BJ (cell line): ENCODE measurements at places on chromosomes 1 and 21.
A peak's percentile ranks its signal among the peaks of the same experiment; 100 is the strongest.

GRCh38 chr21:41361786-41362604, at the start of gene MX2:
TSS of gene MX2 (plus strand) at chr21:41362027. CDS start at chr21:41376907, 14,880 bp downstream.
- peak; percentile 74 for DNase-seq

DNA sequence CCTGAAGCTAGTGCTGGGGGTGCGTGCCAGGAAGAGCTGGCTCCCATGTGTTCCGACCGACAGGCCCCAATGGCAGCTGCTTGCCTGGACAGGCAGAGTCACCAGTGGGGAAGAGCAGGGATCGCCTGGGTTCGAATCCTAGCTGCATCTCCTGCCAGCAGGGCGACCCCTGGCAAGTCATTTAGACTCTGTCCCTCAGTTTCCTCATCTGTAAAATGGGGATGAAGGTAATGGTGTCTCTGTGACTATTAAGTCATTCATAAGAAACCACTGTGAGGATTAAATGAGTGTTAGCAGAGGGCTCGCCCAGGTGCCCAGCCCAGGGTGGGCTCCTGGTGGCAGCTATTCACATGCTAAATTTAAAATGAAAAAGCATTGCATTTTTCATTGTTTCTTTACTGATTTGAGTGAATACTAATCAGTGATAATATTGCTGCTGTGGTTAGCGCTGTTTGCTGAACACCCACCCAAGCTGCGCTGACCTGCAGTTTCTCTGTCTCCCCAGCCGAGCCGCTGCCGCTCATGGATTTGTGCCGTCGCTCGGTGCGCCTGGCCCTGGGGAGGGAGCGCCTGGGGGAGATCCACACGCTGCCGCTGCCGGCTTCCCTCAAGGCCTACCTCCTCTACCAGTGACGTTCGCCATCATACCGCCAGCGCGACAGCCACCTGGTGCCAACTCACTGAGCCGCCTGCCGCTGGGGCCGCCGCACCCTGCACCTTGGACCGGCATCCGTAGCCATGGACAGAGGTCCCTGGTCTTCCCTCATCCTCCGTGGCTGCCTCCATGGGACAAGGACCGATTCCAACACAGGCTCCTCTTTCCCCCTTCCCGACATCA, 74.5 kb downstream of the SPSB1 start:
- DNase-seq: no peak

DNA sequence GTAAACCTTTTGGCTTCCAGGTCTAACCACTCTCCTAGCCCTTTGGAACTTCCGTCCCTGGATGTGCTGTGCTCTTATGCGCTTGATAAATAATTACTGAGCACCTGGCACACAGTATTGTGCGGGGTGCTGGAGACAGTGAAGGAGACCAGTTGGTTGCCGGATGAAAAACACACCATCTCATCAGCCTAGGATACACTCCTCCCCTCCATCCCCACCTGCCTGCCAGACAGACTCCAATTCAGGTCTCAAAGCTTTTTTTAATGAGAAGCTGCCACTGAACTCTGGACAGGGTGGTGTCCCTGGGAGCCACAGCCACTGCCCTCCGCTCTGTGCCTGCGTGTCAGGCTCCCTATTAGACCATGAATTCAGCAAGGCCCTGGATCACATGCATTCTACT, 9.2 kb downstream of the GNB1 start:
- no peak for DNase-seq

- no peak for DNase-seq
Observed at GRCh38 chr1:29682919-29683295, 446.6 kb downstream of the PTPRU start.

DNA sequence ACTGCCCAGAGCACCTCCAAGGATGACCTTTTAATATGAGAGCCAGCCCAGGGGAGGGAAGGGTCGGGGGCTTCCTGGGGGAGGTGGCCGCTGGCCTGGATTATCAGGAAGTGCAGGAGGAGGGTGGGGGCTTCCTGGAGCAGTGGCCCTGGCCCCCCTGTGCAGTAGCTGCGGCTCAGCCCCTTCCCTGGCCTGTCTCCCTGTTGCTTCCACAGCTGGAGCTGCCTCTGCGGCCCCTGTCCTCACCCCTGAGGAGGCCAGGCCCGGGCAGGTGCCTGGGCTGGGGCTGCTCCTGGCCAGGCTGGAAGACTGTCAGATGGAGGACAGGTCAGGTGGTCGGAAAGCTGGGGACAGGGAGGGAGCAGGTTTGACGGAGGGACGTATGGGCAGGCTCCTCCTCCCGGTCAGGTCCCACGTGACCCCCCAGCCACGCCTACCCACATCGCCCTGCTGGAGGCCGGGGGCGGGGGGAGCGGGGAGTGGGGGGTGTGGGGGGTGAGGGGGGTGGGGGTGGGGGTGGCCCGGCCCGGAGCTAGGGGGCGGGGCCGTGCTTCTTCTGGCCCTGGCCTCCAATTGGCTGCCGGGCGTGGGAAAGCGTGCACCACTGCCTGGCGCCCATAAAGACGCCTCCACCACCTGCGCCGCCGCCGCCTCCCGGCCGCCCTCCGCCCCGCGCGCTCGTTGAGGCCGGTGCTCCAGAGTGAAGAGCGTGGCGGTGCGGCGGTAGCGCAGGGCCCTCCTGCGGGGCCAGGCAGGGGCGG, 10.2 kb upstream of the TNFRSF14 start:
- no peak for DNase-seq

DNA sequence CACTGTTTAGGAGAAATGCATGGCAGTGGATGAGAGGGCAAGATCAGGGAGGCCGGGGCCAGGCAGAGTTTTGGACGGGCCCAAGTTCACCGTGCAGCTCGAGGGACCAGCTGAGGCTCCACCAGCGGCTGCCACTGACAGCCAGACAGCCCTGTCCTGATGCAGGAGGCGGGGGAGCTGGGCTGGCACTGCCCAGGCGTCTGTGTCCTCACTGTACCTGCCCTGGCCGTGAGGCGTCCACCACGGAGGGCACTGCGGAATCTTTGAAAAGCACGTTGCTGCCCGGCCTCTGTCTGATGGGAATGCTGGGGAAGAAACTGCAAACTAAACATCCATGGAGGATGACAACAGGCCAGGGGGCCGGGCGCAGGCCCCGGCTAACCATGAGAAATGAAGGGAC, 35.5 kb downstream of the VPS26C start:
- no peak for DNase-seq

- no peak for DNase-seq
Observed at GRCh38 chr1:154863315-154864174, 6.5 kb downstream of the KCNN3 start.

- DNase-seq: no peak
Observed at GRCh38 chr1:222373216-222373615, 174.7 kb downstream of the HHIPL2 start.

- DNase-seq: no peak
Observed at GRCh38 chr1:163537809-163538208, 216.1 kb downstream of the NUF2 start.

GRCh38 chr1:212205843-212206242, 79.4 kb upstream of the PPP2R5A start:
- no peak for DNase-seq

- no peak for DNase-seq
Observed at GRCh38 chr1:30664103-30664755, 59.2 kb downstream of the MATN1 start.

DNA sequence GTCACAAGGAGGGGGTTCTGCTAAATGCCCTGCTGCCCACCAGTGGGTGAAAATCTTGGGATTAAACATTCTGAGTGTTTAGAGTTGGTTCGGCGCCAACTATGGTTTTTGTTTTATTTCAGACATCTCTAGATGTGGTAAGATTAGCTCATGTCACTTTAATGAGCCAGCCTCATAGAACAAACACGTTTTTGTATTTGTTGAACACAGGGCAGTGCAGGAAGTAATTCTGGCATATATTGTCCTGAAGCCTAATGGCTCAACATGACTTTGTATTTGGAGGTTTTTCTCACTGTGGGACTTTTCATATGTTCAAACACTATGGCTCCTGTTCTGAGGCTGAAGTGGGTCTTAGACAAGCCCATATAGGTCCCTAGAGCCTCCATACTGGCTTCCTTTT, 107.8 kb downstream of the NGF start:
- no peak for DNase-seq

DNA sequence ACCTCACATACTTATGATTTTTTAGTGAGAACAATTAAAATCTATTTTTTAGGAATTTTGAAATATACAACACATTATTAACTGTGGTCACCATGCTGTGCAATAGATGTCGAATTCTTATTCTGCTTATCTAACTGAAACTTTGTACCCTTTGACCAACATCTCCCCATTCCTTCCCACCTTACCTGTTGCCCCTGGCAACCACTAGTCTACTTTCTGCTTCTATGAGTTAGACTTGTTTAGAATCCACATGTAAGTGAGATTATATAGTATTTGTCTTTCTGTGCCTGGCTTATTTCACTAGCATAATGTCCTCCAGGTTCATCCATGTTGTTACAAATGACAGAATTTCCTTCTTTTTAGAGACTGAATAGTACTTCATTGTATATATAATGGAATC, 168.3 kb downstream of the LBR start:
- no peak for DNase-seq

GRCh38 chr1:178937695-178938094, 66.8 kb upstream of the ANGPTL1 start:
- DNase-seq: no peak

- DNase-seq: no peak
Observed at GRCh38 chr1:17755120-17755519, at the start of gene ACTL8. TSS of gene ACTL8 (plus strand) at chr1:17755333. CDS start at chr1:17823009, 67,676 bp downstream.

DNA sequence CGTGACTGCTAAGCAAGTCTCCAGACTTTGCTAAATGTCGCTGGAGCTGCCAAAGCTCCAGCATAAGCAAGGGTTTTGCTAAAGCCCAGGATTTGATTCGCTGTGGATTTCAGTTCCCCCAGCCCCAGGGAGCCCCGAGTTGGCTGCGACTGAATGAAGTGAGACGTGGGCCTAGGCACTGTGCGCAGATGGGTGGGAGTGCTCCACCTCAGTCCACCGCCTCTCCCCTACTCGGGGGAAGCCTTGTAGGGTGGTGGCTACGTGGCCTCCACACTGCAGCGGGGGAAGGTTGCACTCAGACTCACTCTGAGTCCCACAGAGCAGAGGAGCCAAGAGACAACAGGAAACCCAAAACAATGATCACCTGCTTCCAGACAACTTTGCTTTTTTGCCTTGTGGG, 397.8 kb upstream of the VAMP3 start:
- no peak for DNase-seq

DNA sequence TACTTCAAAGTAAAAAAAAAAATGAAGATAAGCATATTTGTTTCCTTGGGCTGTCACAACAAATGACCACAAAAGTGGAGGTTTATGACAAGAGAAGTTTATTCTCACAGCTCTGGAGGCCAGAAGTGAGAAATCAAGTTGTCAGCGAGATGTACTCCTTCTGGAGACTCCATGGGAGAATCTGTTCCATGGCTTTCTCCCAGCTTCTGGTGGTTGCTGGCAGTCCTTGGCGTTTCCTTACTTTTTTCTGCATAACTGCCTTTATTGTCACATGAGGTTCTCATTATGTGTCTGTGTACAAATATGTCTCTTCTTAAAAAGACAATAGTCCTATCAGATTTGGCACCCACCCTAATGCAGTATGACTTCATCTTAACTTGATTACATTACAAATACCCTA, 398.3 kb downstream of the KCNT2 start:
- peak; percentile 56 for DNase-seq

GRCh38 chr21:29186246-29186645, 55.8 kb downstream of the MAP3K7CL start:
- no peak for DNase-seq

- DNase-seq: no peak
Observed at GRCh38 chr1:181936269-181936668, 125.2 kb downstream of the ZNF648 start.
